ENCODE measurements at places on chromosomes 12 and 14.

DNA sequence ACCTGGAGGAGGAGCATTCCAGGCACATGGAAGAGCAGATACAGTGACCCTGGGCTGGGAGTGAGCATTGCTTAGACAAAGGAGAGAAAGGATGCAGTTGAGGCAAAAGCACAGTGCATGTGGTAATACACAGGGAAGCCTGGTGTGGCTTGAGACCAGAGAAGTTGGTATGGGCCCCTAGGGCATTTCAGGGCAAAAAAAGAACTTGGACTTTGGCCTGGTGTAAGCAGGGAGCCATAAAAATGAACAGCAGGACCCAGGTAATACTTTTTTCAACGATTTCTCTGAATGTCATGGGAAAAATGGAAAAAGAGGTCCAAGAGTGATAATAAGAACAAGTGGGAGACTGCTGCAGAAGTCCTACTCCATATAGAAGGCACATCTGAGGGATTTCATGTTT, 163.9 kb downstream of the ASCL4 start:
- no peak for DNase-seq

DNA sequence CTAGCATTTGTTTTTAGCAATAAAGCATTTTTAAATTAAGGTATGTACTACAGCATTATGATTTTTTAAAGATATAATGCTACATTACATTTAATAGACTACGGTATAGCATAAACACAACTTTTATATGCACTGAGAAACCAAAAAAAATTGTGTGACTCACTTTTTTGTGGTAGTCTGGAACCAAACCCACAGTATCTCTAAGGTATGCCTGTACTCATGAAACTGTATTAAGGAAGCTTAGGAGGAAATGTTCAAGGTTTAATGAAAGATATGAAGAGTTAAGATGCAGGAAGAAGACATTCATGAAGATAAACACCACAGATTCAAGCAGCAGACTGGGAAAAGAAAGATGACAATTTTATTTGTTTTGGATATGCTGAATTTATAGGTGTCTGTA, 51.7 kb downstream of the PPP1R12A start:
- peak; percentile 54 for DNase-seq

GRCh38 chr14:75989134-75989533, 3.6 kb downstream of the IFT43 start:
- peak; percentile 50 for DNase-seq

DNA sequence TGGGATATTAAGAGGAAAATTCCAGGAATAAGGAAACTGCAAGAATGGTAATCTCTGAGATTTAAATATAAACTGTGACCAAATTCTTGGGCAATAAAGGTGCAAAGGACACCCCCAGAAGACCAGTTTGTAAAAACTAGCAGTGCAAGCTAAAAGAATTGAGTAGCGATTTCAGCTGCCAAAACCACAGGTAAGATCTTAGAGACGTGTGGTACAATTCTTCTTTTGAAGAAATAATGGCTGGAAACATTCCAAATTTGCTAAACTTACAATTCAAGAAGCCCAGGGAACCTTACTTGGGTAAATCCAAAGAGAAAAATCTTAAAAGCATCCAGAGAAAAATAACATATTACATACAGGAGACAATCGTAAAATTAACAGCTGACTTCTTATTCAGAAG, 12.0 kb downstream of the CATSPERB start:
- DNase-seq: no peak

DNA sequence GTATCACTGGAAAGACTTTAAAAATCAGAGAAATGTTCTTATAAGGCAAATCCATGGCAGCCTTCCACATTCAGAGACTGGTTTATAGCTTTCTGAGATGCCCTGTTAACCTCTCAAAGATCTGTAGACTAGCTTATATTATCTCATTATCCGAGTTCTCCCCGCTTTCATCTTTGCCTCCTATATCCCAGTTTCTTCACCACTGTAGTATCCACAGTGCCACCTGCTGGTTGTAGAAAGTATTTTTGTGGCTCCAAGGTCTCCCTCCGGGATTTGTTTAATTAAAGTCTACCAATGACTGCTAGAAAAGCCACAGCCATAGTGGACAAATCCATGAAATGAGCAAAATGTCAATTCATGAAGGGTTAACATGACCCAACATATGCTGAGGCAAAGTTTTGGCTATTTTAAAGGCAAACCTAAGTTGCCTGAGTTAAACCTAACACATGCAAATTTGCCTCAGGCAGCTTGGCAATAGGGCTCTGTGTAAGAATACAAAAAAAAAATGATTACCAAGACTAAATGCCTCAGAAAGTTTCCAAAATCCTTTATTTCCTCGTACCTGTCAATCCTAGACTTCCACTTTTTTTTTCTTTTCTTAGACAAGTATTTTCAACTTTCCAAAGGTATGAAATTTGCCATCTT, 218.8 kb upstream of the BMP4 start:
- peak; percentile 70 for DNase-seq

DNA sequence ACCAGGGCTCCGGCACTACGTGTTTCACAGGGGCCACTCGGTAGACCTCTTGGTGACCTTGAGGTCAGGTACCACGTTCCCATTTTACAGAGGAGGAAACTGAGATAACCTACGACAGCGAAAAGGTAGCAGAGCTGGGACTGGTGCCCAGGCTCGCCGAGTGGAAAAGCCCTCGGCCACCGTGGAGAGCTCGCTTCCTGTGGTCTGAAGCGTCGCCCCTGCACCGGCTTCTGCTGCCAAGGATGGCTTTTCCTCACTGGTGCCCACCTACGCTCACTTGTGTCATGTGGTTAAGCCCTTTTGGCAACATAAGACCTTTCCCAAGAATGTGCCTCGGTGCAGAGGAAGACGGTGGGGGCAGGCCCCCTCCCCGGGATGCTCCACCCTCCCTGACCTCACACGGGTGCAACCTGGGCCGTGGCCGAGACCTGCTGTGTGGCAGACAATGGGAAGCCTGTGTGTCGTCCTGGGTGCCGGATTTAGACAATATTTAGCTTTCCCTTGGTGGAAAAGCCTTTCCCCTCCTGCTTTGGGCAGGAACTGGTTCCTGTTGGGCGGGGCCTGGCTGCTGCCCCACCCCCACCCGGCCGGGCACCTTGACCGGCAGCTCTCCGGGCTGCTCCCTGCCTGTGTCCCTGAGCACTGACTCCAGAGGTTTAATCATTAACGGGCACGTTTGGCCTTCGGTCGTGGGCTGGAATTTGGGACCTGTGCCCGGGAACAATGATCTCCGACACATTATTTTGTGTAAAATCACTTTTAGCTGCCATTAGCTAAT, 32.4 kb upstream of the PPP1R13B start:
- DNase-seq: no peak

- DNase-seq: no peak
Observed at GRCh38 chr14:33716921-33717320, 234.0 kb downstream of the EGLN3 start.

DNA sequence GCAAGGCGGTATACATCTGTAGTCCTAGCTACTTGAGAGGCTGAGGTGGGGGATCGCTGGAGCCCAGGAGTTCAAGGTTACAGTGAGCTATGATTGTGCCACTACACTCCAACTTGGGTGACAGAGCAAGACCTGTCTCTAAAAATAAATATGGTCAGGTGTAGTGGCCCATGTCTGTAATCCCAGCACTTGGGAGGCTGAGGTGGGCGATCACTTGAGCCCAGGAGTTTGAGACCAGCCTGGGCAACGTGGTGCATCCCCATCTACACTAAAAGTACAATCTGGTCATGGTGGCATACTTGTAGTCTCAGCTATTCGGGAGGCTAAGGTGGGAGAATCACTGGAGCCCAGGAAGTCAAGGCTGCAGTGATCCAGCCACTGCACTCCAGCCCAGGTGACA, 40.6 kb downstream of the HECTD1 start:
- no peak for DNase-seq

GRCh38 chr12:117830471-117830870, 138.3 kb downstream of the KSR2 start:
- peak; percentile 7 for DNase-seq

GRCh38 chr12:49538510-49539403, at the start of gene KCNH3:
KCNH3 (plus strand) TSS chr12:49539030; CDS start chr12:49539417, 387 bp downstream.
- DNase-seq: peak; percentile 59

DNA sequence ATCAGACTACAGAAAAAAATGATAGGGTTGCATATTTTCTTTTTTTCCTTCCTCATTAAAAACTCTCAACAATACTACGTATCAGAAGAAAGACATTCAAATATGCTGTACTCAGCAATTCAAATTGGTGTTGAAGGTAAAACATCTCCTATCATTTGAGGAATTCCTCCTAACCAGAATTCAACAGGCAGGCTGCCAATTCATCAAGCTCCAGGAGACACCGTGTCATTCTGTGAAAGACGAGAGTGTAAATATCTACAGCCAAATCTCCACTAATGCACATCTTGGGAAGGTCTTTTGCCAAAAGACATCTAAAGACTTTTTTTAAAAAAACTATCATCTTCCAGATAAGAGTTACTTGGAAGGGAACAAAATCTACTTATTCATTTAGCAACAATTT, 26.6 kb downstream of the NT5DC3 start:
- peak; percentile 44 for DNase-seq

DNA sequence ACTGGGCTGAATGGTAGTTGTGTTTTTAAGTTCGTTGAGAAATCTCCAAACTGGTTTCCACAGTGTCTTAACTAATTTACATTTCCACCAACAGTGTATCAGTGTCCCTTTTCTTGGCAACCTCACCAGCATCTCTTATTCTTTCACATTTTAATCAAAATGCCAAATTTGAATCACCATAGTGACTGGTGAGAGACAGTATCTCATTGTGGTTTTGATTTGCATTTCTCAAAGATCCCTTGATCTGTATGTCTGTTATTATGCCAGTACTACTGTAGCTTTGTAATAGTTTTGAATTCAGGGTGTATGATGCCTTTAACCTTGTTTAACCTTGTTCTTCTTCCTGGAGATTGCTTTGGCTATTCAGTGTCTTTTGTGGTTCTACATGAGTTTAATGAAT, 2.2 kb upstream of the EIF2S3B start:
- no peak for DNase-seq

DNA sequence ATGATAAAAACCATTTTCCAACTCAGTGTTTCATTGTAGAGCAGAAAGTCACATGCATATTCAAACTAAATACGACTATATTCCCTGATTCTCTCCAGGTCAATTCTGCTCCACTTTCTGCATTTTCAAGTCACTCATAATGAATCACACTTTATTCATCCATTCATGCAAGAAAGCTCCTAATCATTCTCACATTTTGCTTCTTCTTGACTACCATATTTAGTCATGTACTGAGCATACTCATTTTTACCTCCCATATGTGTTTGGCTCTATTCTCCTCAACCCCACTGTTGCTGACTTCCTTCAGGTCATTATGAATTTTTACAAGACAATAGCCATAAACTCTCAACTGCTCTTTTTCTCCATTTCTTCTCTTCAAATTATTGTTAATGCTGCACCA, 43.4 kb upstream of the PIK3C2G start:
- DNase-seq: peak; percentile 73

GRCh38 chr12:87368259-87368658, 660.9 kb downstream of the C12orf50 start:
- DNase-seq: no peak

DNA sequence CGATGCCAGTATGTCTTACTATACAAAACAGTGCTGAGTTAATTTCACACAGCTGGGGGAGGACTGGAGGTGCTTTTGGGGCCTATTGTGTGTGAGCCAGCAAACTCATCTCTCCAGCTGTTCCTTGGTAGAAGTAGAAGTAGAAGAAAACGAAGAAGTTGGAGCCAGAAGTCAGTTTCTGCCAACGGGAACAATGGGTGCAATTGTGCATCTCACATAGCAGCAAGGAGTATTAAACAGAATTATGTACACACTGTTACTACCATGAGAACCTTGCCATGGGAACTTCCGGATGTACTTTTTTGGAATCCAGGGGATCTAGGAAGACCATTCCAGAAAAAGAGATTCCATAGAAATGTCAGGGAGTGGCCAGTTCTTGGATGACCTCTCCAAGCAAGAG, 88.6 kb downstream of the VCPKMT start:
- DNase-seq: no peak

GRCh38 chr12:21568115-21568514, 36.5 kb downstream of the GYS2 start:
- no peak for DNase-seq

DNA sequence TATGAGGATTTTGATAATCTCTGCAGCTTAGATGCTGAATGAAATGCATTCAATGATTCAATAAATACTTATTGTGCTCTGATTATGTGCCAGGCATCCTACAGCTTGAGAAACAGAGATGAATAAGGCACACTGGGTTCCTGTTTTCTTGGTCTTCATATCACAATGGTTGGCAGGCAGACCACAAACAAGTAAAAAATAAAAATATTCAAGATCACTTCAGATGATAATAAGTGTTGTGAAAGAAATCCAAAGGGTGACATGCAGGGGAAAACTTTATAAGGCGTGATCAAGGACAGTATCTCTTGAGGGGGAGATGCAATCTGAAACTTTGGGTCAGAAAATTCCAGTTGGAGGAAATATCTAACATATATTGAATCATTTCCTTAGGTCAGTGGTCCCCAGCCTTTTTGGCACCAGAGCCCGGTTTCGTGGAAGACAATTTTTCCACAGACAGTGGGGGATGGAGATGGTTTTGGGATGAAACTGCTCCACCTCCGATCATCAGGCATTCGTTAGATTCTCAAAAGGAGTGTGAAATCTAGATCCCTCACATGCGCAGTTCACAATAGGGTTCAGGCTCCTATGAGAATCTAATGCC, 73.7 kb upstream of the RAP1B start:
- peak; percentile 67 for DNase-seq

DNA sequence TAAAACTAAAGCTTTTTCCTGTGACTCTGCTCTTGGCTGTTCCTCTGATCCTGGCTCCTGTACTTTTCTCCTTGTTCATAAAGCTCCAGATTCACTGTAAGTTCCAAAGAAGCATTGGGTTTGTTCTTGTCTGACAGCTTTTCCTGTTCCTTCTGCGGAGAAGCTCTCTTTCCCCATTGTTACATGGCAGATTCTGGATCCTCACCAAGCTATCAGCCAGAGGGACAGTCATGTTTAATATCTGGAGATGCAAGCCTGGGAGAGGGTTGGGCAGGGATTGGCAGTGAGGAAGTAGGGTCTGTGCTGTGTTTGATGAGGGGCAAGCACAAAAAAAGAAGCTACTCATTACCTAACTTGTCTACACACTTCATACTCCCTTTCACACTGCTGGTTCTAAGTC, 107.9 kb downstream of the AKAP6 start:
- no peak for DNase-seq
